ENCODE measurements at places on chromosomes 2 and 18.

DNA sequence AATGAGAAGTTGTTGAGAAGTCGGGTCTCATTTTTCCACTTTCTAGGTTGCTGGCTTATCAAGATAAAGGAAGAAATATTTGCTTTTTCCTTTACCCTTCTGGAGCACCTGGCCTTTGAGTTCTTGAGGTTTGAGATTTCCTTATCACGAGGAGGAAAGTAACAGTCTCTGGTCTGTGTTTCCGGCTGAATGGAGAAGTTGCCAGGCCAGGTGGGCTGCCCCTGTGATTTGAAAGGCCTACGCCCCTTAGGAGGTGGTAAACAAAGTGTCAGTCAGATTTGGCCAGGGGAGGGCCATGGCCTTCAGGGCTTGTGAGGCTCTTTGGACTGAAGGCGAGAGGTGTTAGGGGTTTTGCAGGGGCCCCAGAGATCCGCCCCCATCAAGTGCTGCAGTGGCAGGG lies 156.7 kb upstream of the HAAO start:
- no peak for DNase-seq

- DNase-seq, result no peak
Observed at GRCh38 chr2:46861916-46862315, 53.7 kb downstream of the MCFD2 start.

GRCh38 chr18:63202828-63203227 lies 116.7 kb downstream of the BCL2 start:
- DNase-seq, result no peak

- DNase-seq, result no peak
Observed at GRCh38 chr18:13611601-13612195, 114.7 kb downstream of the FAM210A start.

DNA sequence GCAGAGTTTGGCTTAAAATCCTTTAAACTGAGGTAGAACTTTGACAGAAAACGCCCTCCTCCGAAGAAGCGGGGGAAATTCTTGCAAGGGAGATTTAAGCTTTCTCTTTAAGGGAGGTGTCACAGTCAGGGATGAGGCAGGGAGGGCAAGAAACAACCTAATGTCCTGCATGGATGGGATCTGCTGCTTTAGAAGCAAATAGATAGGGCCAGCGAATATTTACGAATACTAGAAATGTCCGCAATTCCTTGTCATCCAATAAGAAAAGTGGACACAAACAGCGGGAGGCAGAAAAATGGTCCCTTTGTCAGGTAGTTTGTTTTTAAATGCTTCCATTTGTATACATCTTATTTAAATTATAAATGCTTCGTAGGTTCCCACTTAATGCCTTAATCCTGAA lies 12.0 kb downstream of the MEIS1 start:
- no peak for DNase-seq

DNA sequence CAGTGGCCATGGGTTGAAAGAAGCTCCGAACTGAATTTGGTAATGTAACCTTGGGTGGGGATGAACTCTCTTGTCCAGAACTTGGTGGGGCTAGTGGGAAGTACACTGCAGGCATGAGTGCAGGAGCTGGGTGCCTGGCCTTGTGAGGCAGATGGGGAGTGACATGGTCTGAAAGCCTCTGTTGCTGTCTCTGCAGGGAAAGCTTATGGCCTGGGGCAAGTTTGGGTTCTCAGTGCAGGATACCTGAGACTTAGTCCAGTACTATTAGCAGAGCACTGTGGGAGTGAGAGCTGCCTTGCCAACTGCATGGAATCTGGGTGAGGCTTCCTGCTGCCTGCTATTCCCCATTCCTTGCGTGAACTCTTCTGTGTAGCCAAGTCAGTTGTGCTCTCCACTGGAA lies 1620.9 kb upstream of the NXPH2 start:
- no peak for DNase-seq

GRCh38 chr2:174977364-174977763 lies 27.8 kb downstream of the CHN1 start:
- DNase-seq, result no peak

- no peak for DNase-seq
Observed at GRCh38 chr2:176067589-176068418, 16.0 kb downstream of the EVX2 start.

DNA sequence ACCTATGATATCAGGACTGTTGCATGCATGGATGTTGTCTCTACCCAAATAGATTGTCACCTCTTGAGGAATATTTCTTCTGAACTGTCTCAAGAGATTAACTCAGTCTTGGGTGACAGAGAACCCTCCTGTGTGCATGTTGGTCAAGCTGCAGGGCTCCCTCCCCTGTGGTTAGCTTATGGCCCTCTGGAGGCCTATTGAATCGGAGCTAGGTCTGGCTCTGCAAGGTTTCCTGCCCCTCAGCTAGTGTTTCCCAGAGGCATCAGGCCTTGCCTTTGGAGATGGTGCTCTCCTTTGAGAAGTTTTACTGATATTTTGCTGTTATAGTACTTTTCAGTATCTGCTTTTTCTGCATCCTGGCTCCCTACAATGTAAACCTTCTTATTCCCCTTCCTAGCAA lies 769.2 kb upstream of the FAM98A start:
- no peak for DNase-seq

- DNase-seq, result no peak
Observed at GRCh38 chr2:100625717-100626116, 62.9 kb downstream of the PDCL3 start.

DNA sequence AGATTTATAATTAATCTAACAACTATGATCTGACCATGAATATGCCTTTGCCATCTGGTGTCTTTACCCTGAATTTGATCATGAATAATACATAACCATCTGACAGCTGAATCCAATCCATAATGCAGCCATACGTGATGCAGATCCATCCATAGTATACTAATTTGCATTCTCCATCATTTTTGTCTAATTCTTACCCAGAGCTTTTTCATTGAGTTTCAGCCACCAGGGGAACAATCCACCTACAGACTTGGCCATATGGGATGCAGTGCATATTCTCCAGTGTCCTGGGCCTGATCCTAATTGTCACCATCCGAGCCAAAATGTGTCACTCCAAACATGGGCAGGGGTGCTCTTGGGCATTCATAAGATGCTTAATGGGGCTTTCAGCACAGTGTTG lies 227.2 kb upstream of the CRIM1 start:
- no peak for DNase-seq

GRCh38 chr18:36464126-36464651 lies 166.7 kb downstream of the FHOD3 start:
- no peak for DNase-seq

DNA sequence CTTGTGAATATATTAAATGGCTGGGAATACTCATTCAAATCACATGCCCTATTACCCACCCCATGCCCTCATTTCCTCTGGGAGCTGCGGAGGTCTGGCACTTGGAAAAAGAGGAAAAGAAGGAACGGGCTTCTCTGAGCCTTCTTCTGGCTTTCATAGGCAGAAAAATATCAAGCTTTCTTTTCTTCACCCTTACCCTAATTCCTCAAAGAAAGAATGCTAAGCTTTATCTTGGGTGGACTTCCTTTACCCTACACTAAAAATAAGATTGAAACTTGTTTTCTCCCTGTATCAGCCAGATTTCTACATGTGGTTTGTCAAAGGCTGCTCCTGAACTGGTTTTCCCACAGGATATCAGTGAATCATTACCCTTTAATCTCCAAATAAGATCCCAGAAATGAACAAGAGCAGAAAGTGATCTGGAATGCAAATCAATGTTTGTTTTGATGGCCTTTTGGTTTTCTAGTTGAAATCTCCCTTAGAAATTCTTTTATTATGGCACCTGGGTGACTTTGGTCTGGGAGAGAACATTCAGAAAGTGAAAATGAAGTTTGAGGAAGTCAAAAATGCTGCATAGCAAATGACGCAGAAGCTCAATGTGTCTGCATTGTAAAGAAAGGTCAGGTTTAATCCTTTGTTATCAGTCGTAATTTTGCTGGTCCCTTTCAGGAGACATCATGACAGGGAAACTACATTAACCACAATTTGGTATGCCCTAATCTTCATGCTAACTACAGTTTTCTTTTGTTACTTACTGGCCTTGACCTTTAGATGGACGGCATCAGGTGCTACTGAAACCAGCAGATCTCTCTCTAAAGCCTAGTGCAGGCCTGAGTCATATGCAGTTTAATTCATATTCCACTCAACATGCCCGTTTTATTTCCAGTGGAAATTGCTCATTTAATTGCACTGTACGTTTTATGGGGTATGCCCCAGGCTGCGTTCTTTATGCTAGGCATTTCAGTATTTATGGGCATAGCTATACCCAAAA lies 46.6 kb upstream of the HNRNPA3 start:
- no peak for DNase-seq

GRCh38 chr2:112259509-112260294 lies 4.9 kb upstream of the ZC3H8 start:
- DNase-seq, result peak; percentile 88

GRCh38 chr2:46400016-46400415 lies 79.3 kb upstream of the TMEM247 start:
- no peak for DNase-seq

DNA sequence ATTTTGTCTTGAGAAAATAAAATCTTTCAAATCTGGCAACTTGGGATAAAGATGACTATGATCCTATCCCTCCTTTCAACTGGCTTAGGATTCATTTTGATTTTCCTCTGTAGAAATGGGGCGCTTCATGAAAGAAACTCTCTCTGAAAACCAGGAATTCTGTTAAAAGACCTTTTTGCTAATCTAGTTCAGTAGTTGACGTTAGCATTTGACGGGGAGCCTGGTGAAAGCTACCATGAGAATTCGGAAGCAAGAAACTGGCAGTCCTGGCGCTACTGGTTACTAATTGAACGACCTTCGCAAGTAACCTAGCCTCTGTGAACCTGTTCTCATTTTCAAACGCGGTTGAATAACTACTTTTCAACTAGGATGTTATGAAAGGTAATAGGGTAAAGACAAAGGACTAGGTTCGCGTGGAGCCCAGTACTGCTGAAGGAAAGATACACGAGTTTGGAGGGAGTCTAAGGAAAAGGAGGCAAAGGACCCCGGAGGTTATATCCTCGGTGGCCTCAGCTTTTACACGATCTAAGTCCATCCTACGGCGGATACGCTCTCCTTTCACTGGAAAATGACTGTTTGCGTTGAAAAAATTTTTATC lies 604 bp upstream of the STK11IP start:
- DNase-seq, result no peak

DNA sequence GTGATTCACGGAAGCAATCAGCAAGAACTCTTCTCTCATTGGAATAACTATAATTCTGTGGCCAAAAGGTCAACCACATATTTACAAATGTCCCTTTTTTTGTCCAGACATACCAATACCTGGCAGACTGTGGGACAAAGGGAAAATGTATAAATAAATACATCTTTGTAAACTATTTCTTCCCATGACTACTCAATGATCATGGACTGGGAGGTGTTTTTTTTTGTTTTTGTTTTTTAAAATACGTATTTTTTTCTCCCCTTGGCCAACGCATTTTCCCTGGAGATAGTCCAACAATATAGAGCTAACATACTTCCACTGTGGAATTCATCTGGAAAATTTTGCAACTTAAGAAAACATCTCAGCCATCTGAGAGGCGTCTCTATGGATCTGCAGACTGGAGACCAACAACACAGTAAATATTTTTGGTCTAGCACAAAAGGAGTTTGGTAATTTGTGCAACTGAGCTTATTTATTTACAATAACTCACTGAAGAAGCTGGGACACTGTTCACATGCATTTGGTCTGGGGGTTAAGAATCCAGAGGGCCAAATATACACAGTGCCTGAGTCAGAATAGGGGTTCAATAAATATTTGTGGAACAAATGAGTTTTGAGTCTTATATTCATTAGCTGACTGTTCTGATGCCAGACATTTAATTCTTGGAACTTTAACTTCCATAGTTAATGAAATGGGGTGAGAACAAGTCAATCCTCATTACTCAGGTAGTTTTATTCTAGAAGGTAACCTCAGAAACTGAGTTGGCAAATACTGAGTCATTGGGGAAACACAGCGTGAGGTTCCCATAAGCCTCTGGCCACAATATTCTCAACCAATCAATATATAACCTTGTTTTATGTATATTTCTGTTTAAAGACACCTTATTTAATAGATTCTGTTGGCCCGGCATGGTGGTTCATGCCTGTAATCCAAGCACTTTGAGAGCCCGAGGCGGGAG lies 36.2 kb downstream of the CCBE1 start:
- no peak for DNase-seq

DNA sequence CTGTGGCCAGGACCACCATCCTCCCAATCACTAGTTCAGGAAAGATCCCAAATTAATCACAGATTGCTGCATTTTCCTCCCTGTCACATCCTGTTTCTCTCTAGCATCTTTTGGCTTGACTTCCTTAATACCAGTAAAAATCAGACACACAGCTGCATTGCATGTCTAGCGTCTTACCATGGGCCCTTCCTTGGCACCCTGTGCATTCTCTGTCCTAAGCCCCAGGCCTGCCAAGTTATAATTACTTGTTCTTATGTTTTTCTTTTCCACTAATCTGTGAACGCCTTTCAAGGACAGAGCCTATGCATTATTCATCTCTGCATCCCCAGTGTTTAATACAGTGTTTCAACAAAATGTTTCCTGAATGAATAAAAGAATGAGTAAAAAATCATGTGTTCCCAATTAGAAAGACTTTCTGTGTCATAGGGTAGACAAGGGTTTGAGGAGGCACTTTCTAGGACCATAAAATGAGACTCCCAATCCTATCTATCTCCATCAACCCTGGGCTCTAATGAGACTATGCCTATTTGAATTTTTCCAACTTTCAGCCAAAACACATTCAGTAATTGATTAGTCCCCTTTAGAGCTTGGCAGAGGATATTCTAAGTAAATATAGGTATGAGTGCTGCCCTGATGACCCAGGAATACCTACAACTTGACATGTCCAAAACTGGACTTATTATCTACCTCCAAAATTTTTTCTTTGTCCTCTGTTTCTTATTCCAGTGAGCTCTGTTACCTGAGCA lies 10.3 kb upstream of the NT5C1B start:
- DNase-seq, result no peak

GRCh38 chr2:219515874-219516629 lies 1.8 kb downstream of the ASIC4 start:
- no peak for DNase-seq

- DNase-seq, result no peak
Observed at GRCh38 chr2:126839796-126840195, 58.9 kb upstream of the TEX51 start.

- DNase-seq, result no peak
Observed at GRCh38 chr2:189770590-189771322, 8.2 kb upstream of the OSGEPL1 start.

Measured in coronary artery (tissue), 2 donors.